ENCODE measurements at places on chromosomes 12 and 14.

- no peak for DNase-seq
Measured at GRCh38 chr14:103716899-103717411, 1.3 kb downstream of the ZFYVE21 start.

- no peak for DNase-seq
Measured at GRCh38 chr14:89757313-89757939, 197.1 kb downstream of the EFCAB11 start.

GRCh38 chr12:31728289-31728916 lies 418 bp downstream of the AMN1 start:
- DNase-seq, result peak; percentile 45

- no peak for DNase-seq
Measured at GRCh38 chr12:40375076-40375475, 150.3 kb downstream of the LRRK2 start.

GRCh38 chr14:103132381-103133209 lies 9.3 kb downstream of the TNFAIP2 start:
- no peak for DNase-seq

DNA sequence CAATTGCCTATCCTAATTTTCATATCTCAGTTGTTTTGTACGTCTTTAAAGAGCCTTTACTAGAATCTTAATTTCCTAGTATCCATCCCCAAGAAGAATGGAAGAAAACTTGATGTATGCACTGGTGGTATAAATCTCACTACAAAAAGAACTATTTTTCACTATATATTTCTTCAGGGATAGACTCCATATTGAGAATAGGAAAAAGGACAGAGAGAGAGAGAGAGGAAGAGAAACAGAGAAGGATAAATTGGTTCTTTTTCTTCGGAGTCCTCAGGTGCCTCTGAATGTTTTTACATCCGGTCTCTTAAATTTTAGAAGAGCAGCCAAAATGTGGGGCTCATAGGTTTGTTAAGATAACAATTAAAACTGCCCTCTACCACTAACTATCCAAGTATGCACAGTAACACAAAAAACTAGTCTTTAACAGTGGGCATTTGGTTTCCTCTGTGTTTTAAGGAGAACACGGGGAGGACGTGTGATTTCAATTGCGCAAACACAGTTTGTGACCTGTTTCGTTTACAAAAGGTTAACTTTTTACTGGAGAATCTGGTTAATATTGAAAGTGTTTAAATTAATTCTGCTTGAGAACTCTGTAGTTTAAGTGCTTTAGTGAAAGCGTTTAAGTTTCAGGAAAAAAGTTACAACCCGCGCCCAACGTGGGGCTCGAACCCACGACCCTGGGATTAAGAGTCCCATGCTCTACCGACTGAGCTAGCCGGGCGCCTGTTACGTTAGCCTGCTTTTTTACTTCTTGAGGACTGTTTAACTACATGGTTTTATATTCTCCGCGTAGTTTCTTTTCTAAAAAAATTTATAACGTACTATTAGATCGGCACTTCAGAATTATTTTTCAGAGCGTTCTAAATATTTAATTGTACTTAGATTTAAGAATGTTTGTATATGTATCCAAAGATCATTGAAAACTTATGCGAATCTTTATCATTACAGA lies 5.1 kb upstream of the PSMA3 start:
- peak; percentile 79 for DNase-seq

DNA sequence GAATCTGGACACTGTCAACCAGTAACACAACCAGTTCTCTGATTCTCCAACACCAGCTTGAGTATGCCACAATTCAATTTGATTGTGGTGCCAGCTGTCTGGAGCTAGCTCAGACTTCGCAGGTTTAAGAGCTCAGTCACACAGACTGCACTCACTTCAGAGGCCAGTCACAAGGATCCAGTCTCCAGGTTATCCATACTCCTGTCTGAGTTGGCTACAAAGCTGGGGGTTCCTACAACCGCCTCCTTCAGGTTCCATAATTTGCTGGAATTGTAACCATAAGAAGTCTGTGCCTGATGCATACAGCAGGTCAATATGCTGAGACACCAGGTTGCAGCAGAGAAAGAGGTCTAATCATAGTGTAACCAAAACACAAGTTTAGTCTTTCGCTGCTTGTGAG lies 70.5 kb upstream of the CPSF6 start:
- DNase-seq, result no peak

DNA sequence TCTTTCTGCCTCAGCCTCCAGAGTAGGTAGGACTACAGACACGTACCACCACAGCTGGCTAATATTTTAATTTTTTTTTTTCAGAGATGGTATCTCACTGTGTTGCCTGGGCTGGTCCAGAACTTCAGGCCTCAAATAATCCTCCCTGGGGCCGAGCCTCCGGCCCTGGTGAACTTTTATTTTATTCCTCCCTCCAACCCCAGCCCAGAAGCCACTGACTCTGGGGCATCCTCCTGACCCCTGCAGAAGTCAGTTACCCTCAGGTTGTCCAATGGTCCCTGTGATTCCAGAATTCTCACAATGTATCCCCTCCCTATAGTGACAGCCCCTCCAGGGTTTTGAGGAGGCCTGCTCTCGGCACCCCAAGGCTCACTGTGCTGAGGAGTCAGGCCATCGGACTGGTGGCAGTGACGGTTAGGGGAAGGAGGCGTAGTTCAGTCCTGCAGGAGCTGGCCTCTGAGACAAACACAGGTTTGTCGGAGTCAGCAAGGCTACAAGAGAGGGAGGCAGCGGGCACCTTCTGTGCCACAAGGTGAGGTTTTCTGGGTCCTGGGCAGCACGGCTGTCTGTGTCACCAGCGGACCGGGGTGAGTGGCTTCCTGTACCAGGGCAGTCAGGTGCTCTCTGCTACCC lies 19.4 kb upstream of the FIGNL2 start:
- no peak for DNase-seq

DNA sequence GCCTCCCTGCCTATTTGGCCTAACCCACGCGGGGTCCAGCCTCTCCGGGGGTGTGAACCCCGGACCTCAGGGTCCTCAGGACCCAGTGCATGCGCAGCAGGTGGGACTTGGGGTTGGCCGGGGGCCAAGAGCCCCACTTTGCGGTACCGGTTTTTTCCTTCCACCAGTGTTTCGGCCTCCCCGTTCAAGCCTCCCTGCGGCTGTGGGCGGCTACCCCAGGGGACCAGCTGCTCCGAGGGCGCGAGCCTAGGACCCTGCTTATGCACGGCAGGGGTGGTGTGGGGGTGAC lies 327.3 kb downstream of the ALG10 start:
- DNase-seq, result no peak

DNA sequence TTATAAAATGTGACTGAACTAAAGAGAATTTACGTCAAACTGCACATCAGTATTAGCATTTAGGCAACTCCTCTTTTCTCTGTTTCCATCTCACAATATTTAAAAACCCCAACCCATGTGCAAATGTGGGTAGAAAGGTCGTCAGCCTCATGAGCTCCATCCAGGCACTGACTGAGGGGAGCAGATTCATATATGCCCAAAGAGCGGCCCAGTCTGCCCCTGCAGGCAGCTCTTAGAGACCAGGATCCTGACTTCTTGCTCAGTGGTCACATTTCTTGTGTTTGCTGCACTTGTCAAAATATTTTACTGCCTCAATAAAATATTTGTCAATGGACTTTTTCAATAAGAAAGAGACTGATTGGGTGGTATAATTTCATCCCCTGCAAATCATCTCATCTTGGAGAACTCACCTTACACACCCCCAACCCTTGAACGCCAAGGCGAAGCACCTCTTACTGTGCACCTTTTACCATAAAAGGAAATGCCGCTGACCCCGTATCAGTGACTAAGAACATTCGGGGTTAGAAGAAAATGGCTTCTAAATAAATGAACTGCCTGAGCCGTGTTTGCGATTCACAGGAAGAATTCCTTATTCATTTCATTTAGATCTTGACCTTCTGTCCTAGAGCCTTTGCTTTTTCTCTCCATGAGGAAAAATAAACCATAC lies 418.8 kb downstream of the BCL11B start:
- DNase-seq, result no peak

DNA sequence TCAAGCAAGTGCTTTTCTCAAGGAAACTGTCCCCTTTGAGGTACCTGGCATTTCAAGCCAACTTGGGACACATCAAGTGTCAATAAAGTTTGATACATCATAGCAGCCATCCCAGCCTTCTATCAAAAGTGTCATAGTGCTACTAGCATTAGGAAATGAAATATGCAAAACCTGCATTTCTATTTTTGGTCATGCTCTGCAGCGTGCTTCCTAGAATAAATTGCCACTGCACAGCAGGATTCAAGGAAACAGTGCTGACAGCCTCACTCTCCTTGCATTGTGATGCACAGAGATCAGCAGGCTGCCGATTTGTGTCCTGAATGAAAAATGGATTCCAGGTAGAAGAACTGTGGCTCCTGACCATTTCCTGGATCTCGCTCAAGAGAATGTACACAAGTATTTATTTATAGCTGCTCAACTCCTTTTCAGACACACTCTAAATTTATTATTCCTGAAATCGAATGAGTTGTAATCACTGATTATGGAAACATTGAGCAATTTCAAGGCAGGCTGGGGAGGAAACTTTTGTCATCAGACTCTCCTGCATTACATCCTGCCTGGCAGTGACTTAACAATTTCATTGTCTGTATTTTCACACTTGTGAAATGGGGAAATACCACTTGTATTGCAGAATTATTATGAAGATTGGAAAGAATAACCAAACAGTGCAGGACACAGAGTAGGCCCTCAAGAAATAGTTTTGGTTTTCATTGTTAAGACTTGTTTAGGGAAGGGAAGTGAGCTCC lies 120.9 kb downstream of the SLC38A6 start:
- DNase-seq, result no peak

DNA sequence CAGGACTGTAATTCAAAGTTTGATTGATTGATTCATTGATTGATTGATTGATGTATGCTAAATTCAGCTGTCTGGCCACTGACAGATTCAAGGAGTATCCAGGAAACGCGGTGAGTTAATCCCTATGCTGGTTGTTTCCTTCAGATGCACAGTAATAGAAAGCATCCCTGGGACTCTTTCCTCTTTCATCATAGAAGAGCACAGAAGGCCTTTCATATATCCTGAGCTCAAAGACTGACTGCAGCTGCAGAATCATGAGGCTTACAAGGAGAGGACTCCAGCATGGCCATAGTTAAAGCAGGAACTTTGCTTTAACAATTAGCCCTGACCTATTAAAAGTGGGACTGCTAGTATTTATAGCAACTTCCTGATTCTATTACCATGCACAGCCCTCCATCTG lies 187.7 kb upstream of the TMTC1 start:
- DNase-seq, result no peak

GRCh38 chr12:91111366-91112325 lies at the start of gene LUM:
LUM (minus strand) TSS chr12:91111494; CDS start chr12:91108979, 2,515 bp downstream.
- no peak for DNase-seq

DNA sequence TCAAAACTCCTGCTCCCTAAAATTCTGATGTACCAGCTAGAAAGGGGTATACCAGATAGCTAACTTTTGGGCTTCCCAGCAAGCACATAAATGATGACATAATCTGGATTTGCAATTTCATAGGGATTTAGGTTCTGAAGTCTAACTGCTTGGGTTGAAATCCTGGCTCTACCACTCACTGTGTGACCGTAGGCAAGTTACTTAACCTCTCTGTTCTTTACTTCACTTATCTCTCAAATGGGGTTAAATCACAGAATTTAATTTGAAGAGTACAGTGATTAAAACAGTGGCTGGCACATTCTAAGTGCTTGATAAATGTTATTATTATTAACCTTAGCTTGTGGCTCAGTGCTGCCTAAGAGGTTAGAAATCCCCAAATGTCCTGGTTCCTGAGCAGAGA lies 49.1 kb upstream of the NUAK1 start:
- no peak for DNase-seq

DNA sequence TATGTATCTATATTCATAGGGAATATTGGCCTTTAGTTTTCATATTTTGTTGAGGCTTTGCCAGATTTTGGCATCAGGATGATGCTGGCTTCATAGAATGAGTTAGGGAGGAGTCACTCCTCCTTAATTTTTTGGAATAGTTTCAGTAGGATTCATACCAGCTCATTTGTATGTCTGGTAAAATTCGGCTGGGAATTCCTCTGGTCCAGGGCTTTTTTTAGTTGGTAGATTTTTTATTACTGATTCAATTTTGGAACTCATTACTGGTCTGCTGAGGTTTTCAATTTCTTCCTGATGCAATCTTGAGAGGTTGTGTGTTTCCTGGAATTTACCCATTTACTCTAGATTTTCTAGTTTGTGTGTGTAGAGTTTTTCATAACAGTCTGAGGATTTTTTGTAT lies 175.2 kb downstream of the EPS8 start:
- DNase-seq, result no peak

GRCh38 chr12:55932551-55932910 lies 1.6 kb downstream of the DGKA start:
- DNase-seq, result peak; percentile 52

- no peak for DNase-seq
Measured at GRCh38 chr12:15538881-15539280, 216.6 kb downstream of the PTPRO start.

- no peak for DNase-seq
Measured at GRCh38 chr12:82650627-82651337, 35.9 kb upstream of the TMTC2 start.

GRCh38 chr12:77131977-77132490 lies 66.7 kb upstream of the E2F7 start:
- no peak for DNase-seq

- no peak for DNase-seq
Measured at GRCh38 chr12:117580718-117581062, 219.3 kb upstream of the NOS1 start.

Data from activated CD4-positive, alpha-beta T cell treated with anti-CD3 and anti-CD28 coated beads, Interleukin-2, amount 10 ng/mL, durations not matched to agents 7 days and 5 days (primary cell).